ENCODE measurements at places on chromosomes 6 and 20.

- DNase-seq = peak; percentile 26
Measured at GRCh38 chr6:21842875-21843645, 249.5 kb downstream of the SOX4 start.

GRCh38 chr6:78533426-78533825, 333.9 kb upstream of the IRAK1BP1 start:
- DNase-seq = no peak

DNA sequence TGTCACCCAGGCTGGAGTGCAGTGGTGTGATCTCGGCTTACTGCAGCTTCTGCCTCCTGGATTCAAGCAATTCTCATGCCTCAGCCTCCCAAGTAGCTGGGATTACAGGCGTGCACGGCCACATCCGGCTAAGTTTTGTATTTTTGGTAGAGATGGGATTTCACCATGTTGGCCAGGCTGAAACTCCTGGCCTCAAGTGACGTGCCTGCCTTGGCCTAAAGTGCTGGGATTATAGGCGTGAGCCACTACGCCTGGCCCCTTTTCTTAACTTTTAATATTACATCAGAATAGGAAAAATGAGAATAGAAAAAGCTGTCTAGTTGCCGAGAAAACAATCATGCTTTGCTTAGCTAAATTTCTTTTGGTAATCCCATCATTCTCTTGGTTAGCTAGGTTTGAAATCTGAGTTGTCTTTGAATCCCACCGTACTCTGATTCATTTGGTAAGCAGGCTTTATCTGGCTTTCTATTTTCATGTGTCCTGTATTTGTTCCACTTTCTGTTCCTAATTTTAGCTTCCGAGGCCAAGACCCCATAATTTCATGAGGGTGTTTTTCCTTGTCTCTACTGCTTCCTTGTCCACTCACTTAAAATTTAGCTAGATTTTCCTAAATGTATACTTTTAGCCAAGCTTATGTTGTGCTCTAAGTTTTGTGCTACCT, 83.5 kb downstream of the NCOA3 start:
- no peak for DNase-seq

- DNase-seq = peak; percentile 63
Measured at GRCh38 chr20:49424536-49424935, 57.9 kb downstream of the KCNB1 start.

- DNase-seq = no peak
Measured at GRCh38 chr20:44091026-44091425, 96.0 kb downstream of the JPH2 start.

- no peak for DNase-seq
Measured at GRCh38 chr6:135188718-135189117, 7.6 kb downstream of the MYB start.

DNA sequence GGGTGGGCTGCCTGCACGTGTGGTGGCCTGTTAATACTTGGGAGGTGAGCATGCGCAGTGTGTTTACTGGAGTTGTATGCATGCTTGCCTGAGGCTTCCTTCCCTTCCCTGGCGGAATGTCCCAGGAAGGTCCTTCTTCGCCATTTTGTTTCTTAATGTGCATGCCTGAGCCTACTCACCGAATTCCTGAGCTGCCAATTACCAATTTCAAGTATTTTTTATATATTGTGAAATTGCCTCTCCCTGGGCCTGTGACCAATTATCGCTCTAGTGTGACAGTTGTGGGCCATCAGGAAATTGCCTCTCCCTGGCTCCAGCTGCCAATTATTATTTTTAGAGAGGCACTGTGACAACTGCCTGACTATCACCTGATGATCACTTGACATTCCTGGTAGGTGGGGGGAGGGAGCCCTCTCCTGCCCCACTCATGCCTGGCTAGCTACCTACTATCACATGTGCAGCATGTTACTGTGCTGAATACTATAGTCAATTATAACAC, 70.0 kb downstream of the FAM50B start:
- DNase-seq = no peak

- no peak for DNase-seq
Measured at GRCh38 chr6:161815965-161816364, 542.1 kb upstream of the AGPAT4 start.

DNA sequence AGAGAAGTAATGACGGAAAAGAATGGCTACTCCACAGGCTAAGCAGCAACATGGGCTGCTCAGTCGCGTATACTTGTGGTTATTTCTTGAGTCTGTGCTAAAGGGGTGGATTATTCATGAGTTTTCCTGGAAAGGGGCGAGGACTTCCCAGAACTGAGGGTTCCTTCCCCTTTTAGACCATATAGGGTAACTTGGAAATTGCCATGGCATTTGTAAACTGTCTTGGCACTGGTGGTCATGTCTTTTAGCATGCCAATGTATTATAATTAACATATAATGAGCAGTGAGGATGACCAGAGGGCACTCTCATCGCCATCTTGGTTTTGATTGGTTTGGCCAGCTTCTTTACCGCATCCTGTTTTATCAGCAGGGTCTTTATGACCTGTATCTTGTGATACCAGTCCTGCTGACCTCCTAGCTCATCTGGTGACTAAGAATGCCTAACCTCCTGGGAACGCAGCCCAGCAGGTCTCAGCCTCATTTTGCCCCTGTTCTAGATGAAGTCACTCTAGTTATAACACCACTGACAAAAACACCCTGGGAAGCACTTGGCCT, 11.4 kb downstream of the LBP start:
- DNase-seq = no peak

GRCh38 chr6:2054516-2055067, 190.8 kb downstream of the GMDS start:
- DNase-seq = no peak

- DNase-seq = no peak
Measured at GRCh38 chr6:80437221-80437620, 330.8 kb downstream of the BCKDHB start.

- DNase-seq = no peak
Measured at GRCh38 chr6:7953753-7954152, 43.2 kb upstream of the TXNDC5 start.

- DNase-seq = no peak
Measured at GRCh38 chr20:44884907-44885391, 556 bp upstream of the YWHAB start.

GRCh38 chr6:42423244-42423643, 28.5 kb downstream of the TRERF1 start:
- DNase-seq = no peak

- DNase-seq = no peak
Measured at GRCh38 chr6:166839569-166839968, 116.8 kb downstream of the RNASET2 start.

DNA sequence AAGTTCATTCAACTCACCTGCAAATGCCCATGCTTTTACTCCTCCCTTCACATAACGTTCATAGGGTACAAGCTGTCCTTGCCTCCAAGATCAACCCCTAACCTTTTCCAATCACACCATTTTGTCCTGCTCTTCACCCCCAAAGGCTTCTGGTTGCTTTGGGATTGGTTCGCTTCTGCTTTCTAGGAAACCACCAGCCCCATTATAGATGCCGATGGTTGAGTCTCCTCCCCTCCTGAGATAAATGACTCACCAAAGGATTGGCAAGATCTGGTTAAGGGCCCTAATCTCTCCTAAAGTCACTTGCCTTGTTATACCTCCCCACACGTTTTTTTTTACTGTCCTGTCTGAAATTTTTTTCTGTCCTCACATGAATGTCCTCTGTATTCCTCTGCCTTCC, 311.4 kb downstream of the HACE1 start:
- DNase-seq = no peak

- no peak for DNase-seq
Measured at GRCh38 chr6:122736163-122736562, 43.4 kb upstream of the FABP7 start.

DNA sequence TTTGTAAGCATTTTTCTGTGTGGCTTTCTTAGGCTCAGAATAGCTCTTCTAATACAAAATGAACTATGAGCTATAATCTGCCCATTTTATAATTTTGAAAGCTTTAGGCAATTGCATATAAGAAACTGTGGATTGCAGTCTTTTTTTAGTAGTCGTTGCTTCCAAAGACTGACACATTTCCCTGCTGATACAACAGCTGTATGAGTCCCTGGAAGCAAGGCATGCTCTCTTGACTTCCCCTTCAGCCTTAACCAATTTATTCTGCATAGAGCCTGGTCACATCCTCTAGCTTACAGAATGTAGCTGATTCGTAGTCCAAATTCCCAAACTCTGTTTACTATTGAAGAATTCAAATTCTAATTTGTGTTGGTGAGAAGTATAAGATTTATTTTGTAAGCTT, 155.3 kb upstream of the EYA4 start:
- DNase-seq = no peak

- DNase-seq = peak; percentile 68
Measured at GRCh38 chr6:165439928-165440554, 130.6 kb upstream of the C6orf118 start.

- peak; percentile 67 for DNase-seq
Measured at GRCh38 chr6:135182071-135183001, 1.2 kb downstream of the MYB start.

GRCh38 chr6:100880149-100880852, 828 bp downstream of the ASCC3 start:
- DNase-seq = no peak

GRCh38 chr20:8394308-8394945, 262.4 kb downstream of the PLCB1 start:
- no peak for DNase-seq

DNA sequence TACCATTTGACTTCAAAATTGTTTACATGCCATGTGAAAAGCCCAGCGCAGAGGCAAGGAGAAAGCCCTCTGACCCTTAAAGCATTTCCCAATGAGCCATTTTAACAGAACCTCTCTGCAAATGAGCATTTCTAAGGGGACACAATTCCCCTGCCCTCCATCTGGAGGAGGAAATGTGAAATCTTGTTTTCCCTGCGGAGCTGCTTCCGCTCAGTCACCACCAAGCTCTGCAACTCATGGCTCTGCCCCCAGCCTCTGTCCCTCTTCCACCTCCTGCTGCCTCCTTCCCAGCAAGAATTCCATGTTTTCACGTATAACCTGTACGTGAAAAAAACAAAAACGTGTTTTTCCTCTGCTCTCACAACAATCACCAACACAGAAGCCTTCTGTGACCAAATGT, 12.3 kb downstream of the RIN2 start:
- no peak for DNase-seq

DNA sequence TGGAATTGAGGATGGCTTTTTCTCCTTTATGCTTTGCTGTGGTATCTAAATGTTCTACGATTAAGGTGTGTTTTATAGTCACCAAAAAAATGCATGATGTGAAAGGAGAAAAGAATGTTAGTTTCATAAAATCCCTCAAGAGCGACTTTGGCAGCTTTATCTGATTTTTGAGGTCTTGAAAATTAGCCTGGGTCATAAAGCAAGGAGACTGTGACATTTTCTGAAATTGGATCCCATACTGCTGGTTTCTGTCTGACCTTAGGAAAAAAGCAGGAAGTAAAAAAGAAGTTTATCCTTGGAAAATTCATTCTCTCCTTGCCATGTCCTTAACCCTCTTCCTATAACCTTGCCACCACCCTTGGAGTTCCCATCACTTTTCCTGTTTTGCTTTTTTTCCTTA, 525.3 kb downstream of the CD83 start:
- no peak for DNase-seq

DNA sequence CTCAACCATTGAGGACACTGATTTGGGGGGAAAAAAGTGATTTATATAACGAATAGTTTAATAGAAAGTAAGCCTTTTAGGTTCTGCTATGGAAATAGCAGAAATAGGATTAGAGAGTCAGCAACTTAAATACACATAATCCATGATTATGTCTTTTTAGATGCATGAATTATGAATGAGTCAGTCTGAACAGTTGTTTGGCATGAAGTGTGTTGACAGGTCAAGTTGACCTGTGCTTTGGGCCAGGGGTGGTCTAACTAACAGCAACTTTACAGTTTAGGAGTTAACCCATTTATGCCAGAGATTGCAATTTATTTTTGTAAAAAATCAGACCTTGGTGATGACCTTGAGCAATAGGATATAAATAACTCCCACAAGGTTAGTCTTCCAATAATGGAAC, 191.3 kb downstream of the MTFR2 start:
- DNase-seq = no peak

DNA sequence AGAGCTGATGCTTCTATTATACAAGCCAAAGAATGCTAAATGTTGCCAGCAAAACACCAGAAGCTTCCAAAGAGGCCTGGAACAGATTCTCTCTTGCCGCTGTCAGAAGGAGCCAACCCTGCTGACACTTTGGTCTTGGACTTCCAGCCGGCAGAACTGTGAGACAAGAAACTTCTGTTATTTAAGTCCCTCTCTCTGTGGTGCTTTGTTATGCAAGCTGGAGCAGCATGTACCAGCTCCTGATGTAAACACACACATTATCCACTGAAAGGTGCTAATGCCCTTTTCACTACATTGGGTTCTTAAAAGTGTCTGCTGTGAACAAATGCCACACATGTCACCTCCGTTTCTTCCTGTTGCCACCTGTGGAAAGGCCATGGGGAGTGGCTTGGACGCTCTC, 25.9 kb upstream of the PRELID3B start:
- no peak for DNase-seq

GRCh38 chr20:32455901-32456701, 98.0 kb downstream of the ASXL1 start:
- DNase-seq = no peak

- DNase-seq = no peak
Measured at GRCh38 chr6:45704056-45704800, 311.4 kb downstream of the CLIC5 start.

GRCh38 chr6:166297606-166298005, 10.6 kb downstream of the PRR18 start:
- DNase-seq = no peak

GRCh38 chr6:110447761-110448160, 28.7 kb downstream of the SLC22A16 start:
- DNase-seq = no peak
